ENCODE measurements at places on chromosomes 5 and 9.

GRCh38 chr5:106185661-106186081, 1485.1 kb downstream of the EFNA5 start:
- no peak for DNase-seq

DNA sequence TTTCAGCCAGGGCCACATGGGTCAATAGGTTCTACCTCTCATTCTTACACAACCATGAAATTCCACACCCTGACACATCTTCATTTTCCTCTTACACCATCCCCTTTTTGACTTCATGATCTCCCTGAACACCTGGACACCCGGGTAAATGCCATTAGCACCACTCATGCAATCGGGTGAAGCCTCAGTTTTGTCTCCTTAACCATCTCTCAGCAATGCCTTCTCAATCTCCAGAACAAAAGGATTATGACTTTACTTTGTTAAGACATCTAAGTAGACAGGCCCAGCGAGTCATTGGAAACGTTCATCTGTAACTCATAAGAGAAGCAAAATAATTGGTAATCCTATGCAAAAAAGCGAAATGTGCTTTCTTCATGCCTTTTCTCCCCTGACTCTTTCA, 49.9 kb downstream of the ADAMTS12 start:
- DNase-seq, result no peak

- no peak for DNase-seq
These were observed 373.4 kb upstream of the CTNND2 start for GRCh38 chr5:12277504-12278192.

GRCh38 chr9:136090768-136091581, 4.1 kb downstream of the NACC2 start:
- no peak for DNase-seq

GRCh38 chr5:110590187-110590586, 136.3 kb downstream of the TMEM232 start:
- DNase-seq, result no peak

DNA sequence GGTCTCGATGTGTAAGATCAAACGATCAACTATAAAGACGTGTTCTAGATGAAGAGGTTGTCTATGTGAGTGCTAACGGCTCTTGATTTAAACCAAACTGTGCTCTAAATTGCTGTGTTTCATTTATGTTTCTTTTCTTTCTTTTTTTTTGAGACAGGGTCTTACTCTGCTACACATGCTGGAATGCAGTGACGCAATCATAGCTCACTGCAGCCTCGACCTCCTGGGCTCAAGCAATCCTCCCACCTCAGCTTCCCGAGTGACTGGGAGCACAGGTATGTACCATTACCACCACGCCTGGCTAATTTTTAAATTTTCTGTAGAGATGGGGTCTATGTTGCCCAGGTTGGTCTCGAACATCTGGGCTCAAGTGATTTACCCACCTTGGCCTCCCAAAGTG, 24.0 kb upstream of the RNF130 start:
- no peak for DNase-seq

GRCh38 chr5:133918731-133919130, 49.7 kb downstream of the C5orf15 start:
- DNase-seq, result no peak

- no peak for DNase-seq
These were observed 353.6 kb downstream of the SLIT3 start for GRCh38 chr5:168947212-168947868.

DNA sequence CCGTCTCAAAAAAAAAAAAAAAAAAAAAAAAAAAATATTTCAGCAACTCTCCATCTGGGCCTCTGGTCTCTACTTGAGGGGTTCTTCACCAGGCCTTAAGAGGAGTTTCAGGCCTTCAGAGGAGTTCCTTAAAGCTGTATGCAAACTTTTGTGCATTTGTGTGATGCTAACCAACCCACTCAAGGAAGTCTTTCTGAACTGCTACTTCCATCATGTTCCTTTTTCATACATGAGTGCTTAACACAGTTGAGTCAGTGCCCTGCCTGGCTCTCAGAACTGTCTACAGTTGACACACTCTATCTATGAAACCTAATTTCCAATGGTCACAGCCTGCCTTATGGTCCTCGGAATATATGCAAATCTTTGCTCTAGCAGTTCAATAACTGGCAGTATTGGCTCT, 146.5 kb downstream of the MEF2C start:
- DNase-seq, result no peak

GRCh38 chr5:90871391-90871991, 312.9 kb downstream of the ADGRV1 start:
- no peak for DNase-seq

DNA sequence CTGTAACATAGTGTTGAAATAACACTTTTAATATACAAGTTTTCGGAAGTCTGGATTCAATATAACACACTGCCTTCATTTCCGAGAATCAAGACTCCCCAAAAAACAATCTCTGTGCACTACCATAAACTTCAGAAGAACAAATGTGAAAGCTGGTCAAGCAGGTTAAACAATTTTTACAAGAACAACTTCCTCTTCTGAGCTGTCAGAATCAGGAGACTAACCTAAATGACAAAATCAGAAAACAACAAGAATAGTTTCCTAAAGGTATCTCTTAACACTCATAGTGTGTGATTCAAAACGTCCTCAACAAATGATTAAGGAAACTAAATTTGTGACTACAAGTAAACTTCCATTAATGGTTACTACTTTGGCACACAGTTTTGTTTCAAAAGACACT, 11.6 kb downstream of the C9orf72 start:
- no peak for DNase-seq

DNA sequence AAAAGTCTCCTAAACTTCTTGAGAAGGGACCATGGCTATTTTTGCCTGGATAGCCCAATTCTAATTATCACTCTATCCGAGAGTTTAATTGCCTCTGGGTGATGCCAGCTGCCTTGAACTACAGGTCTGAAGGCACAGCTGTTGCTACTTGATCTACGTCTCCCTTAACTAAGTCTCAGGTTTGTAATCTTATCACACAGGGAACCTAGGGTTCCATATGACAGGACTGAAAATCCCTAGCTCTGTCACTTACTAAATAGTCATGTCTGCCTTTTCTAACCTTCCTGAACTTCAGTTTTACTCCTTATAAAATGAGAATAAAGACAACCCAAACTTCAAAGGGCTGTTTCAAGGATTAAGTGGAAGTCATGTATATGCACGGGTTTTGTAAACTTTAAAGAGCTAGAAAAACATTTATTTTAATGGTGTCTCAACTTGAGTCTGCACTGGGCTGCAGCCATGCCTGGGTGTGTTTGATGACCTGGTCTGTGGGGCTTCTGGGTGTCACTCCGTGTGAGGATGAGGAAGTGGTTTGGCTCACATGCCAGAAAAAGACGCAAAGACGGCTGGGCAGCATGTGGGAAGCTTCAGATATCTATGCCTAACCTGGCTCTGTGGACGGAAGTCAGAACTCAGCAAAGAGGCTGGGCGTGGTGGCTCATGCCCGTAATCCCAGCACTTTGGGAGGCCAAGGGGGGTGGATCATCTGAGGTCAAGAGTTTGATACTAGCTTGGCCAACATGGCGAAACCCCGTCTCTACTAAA, 129.3 kb upstream of the SLC44A1 start:
- peak; percentile 84 for DNase-seq

GRCh38 chr9:19310246-19310645, 69.8 kb downstream of the RPS6 start:
- no peak for DNase-seq

DNA sequence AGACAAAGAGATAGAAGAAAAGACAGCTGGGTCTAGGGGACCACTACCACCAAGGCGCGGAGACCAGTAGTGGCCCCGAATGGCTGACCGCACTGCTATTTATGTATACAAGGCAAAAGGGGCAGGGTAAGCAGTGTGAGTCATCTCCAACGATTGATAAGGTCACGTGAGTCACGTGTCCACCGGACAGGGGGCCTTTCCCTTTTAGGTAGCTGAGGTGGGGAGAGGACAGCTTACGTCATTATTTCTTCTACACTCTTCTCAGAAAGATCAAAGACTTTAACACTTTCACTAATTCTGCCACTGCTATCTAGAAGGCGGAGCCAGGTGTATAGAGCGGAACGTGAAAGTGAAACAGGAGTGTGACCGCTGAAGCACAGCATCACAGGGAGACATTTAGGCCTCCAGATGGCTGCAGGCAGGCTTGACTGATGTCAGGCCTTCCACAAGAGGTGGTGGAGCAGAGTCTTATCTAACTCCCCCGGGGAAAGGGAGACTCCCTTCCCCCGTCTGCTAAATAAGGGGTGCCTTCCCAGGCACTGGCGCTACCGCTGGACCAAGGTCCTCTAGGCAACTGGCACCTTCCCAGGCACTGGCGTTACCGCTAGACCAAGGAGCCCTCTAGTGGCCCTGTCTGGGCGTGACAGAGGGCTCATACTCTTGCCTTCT, 6.1 kb upstream of the PRR16 start:
- DNase-seq, result no peak

DNA sequence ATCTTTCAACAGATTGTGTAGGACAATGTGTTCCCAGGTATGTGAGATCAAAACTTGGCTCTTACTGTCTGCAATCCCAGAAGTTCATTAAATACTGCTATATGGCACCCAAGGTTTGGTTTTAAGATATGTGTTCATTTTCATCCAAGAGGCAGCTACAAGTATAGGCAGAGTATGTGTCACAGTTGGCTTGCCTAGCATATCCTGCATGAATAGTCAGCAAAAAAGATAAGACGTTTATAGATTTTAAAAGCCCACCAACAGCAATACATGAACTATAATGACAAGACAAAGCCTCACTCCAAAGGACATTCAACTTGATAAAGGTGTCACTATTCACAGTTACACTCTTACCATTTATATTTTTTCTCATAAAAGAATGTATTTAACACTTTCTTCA, 99.1 kb downstream of the BNC2 start:
- DNase-seq, result no peak

DNA sequence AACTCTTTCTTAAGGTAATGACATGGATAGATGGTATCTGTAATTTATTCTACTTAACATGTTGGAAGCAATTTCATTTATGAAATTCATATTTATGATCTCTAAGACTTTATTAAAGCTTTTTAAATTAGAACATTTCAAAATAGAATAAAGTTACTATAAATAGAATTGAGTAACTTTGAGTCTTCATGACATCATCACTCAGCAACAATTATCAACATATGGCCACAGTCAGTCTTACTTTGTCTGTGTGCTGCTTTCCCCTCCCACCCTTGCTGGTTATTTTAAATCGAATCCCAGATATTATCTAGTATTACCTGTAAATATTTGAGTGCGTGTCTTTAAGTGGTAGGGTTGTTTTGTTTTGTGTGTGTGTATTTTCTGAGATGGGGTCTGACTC, 65.2 kb downstream of the IPO11 start:
- DNase-seq, result no peak

- no peak for DNase-seq
These were observed 15.9 kb downstream of the OR2Y1 start for GRCh38 chr5:180723936-180724335.

DNA sequence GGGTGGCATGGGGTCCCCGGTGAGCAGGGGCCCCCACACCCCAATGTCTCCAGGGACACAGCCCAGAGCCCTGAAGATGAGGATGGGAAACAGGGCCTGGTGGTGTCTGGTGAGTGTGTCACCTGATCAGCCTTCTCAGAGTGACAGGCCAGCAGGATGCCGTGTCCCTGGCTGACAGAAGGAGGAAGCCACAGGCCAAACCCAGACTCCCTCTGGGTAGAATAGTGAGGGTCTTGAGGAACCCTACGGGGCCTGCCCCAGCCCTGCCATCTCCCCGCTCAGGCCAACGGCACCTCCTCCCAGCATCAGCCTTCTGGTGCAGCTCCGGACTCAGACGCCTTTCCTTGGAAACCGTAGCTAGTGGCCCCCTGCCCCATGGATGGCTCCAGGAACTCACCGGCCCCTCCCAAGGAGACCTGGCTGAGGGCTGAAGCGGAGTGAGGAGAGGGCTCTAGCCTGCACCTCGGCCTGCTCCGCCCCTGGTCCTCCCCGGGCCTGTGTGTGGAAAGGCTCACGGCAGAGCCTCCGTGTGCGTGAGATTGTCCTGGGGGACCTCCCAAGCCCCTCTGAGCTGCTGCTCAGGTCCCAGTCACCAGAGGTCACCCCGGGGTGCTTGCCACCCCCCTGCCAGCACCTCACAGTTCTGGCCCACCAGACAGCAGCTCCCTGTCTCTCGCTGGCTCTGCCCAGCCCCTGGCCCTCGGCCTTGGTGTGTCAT, 6.0 kb downstream of the RALGDS start:
- DNase-seq, result no peak

DNA sequence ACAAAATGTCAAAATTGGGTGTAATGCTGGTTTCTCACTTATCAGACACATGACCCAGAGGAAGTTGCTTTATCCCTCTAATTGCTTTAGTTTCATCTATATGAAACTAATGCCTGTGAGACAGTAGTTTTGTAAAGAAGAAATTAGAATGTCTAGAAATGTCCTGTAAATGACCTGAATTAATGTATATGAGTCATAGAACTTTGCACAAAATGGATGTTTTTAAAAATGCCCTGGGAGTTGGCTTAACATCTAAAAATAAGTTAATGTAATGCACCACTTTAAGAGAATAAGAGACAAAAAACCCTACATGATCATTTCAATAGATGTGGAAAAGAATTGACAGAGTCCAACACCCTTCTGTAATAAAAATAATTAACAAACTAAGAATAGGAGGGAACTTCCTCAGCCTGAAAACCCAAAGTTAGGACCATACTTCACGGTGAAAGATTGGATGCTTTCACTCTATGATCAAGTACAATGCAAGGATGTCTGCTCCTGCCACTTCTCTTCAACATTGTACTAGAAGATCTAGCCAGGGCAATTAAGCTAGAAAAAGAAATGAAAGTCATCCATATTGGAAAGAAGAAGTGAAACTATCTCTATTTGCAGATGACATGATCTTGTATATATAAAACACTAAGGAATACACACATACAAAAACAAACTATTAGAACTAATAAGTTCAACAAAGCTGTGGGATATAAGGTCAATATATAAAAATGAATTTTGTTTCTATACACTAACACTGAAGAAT, 117.9 kb downstream of the MELK start:
- DNase-seq, result no peak

GRCh38 chr9:133839822-133840329, 101.7 kb upstream of the SARDH start:
- DNase-seq, result no peak

- no peak for DNase-seq
These were observed 259.0 kb upstream of the ADRA1B start for GRCh38 chr5:159657298-159657697.

All from GF-D8 (cell line).